G401 (cell line): ENCODE measurements at places on chromosomes 13 and 19.

- peak; percentile 48 for DNase-seq
Measured at GRCh38 chr13:98869408-98870090, 108.3 kb downstream of the DOCK9 start.

DNA sequence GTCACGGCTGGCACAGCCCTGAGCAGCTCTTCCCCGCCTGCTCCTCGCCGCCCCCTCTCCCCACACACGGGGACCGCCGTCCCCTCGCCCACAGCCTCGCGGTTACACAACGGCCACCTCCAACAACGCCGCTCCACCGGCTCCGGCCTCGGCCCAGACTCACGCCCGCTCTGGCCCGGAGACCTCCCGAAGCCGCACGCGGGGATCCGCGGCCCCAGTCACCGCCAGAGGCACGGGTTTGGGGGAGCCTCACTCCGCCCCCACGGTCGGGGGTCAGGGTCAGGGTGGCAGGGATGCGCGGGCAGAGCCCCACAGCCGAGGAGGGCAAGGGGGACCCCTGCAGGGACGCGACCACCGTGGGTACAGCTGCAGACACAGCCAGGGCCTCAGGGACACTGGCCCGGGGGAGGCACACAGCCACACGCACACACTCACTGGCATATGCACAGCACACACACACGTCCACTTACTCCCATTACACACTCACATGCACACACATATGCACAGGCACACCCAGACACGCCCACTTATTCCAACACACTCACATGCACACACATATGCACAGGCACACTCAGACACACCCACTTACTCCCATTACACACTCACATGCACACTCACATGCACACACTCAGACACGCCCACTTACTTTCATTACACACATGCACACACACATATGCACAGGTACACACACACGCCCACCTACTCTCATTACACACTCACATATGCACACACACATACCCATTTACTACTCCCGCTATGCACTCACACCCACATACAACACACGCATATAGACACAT lies 1.6 kb downstream of the TTYH1 start:
- DNase-seq, result no peak

DNA sequence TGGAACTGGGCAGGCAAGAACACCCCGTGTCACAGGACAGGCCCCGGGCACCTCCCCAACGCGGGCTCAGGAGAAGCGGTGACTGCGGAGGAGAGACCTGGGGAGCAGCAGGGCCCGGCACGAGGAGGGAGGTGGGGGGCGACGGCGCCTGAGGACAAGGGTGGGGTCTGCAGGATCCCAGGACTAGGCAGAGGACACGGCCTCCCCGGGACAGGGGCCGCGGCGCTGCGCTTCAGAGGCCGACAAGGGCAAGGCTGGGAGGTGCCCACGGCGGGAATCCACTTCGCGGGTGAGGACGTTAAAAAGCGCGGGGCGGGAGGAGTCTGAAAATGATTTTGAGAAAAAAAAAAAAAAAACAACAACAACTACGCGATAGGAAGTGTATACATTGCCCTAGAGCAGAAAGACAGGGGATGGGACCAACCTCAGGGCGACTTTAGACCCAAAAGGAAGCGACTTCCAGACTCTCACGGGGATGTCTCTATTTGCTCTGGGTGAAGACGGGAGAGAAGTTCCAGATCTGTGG lies 44.9 kb downstream of the ZNF611 start:
- peak; percentile 54 for DNase-seq

DNA sequence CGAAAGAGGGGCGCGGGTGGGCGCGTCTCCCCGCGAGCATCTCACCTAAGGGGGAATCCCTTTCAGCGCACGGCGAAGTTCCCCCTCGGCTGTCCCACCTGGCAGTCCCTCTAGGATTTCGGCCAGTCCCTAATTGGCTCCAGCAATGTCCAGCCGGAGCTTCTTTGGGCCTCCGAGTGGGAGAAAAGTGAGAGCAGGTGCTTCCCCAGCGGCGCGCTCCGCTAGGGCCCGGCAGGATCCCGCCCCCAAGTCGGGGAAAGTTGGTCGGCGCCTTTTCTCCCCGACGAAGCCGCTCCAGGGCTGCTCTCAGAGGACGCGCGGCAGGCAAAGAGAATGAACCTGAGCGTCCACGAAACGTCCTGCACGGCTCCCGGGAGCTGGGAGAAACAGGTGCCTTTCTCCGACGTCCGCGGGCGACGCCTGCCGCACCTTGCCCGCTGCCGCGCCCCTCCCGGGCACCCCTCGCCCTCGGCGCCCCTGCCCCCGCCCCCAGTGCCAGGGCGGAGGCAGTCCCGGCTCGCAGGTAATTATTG lies 366 bp upstream of the KL start:
- DNase-seq, result no peak

GRCh38 chr19:55598034-55598433 lies 1.3 kb downstream of the FIZ1 start:
- DNase-seq, result no peak

DNA sequence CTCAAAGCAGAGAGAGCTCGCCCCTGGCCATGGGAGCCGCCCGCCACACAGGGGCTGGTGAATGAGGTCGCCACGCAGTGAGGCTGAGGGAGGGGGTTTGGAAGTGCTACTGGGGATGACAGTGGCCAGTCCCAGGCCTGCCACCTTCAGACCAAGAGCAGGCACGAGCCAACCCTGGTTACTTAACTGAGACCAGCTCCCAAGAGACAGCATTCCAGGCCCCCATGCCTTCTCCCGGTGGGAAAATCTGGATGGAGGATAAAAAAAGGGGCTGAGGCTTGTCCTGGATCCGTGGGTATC lies 43.3 kb downstream of the RAB20 start:
- DNase-seq, result no peak

GRCh38 chr19:52603558-52604207 lies 33.6 kb downstream of the ZNF701 start:
- DNase-seq, result no peak

DNA sequence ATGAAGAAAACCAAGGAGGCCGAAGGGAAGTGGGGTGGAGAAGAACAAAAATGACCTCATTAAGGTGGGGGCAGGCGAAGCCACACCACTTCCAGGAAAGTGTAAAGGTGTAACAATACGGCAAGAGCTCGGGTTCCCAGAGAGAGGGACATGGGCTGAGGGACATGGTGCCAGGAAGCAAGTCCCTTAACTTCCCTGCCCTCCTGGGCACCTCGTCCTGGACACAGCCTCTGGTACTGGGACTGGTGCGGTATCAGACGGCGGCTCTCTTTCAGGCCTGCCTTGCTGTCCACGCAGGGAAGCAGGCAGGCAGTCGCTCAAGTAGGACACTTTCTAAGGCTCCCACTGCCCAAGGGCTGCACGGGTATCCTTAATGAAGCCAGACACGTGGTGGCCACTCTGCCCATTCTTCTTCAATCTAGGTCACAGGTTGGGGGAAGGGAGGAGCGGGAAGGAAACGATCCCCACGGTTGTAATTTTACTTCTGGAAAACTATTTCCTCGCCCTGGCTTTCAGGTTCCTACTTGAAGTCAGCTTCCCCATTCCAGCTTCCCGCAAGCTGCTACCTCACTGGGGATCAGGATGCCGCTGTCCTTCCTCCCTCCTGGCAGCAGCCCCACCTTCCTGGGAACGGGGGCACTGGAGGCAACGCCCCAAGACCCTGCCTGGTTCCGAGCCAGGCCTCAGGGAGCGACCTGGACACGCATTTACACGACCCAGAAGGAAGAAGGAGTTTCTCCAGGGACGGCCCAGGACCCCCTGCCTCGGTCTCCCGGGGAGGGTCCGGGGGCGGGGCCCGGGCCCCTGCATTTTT lies 1.2 kb downstream of the AP3D1 start:
- no peak for DNase-seq

DNA sequence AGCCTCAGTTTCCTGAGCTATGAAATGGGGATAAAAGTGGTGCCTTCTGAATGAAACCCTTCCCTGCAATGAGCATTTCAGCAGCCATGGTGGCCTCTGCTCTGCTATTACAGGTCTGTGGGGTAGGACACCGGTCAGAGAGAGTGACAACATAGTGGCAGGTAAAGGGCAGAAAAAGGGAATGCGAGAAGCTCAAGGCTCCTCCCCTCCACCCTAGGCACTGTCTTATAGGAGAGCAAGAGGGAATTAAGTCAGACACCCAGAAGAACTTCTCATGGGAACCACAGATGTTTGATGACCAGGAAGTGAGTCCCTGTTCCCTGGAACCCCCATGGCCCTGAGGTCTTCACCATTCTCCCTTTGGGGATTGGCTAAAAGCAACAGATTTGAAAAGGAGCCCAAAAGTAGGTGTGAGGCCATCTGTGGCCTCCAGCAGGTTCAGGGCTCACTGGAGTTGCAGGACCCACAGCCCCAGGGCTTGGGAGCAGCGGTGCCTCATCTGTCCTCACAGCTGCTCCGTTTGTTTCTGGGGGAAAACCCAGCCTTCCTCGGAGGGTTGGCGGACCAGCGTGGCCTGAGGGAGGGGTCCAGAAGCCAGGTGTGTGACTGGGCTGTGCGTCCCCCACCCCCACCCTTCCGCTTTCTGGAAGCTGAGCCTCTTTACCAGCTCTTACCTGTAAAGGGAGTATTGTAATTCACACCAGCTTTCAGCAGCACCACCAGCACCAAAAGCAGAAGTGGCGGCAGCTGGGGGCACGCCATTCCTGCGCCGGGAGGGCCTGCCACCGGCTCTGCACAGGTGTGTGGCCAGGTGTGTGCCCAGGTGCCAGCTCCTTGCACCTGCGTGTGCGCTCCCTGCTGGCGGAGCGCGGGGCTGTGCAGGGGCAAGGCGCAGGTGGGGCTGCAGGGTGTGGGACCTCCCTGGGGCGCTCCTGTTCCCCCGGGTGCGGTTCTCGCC lies 19.4 kb downstream of the IQCN start:
- DNase-seq, result no peak

- no peak for DNase-seq
Measured at GRCh38 chr13:27182844-27183497, 11.4 kb upstream of the USP12 start.

DNA sequence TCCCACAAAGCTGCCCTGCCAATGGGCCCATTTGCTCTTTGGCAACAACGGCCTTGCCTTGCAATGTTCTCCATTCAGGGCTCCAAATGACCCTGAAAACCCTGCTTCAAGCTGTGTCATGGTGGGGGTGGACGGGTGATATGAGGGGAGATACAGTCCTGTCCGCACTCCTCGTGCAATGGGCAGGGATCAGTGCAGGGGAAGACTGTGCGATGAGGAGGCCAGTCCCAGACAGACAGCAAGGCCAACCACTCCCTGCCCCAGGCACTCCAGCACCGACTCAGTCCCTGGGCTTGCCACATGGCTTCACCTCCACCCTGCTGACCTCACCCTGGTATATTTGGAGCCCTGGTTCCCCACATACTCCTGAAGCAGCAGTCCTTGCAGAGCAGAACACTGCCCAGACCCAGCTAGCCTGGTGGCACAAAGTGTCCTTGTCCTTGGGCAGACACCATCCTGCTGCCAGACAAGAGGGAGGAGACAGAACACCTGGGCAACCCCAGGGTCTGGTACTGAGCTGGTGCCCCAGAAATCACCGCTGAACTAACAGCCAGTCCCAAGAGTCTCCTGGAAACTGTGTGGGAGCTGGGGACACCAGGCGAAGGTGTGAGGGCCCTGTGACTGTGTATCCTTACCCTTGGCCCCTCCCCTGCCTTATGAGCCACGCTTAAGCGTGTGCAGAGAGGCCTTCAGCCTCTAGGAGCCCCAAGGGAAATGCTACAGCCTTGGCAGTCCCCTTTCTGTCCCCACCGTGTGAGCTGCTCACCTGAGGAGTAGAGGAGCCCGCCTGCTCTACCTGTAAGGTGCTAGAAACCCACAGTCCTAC lies 9.1 kb upstream of the SLC35E1 start:
- no peak for DNase-seq

GRCh38 chr19:39351537-39352064 lies 9.4 kb downstream of the SAMD4B start:
- DNase-seq, result no peak

DNA sequence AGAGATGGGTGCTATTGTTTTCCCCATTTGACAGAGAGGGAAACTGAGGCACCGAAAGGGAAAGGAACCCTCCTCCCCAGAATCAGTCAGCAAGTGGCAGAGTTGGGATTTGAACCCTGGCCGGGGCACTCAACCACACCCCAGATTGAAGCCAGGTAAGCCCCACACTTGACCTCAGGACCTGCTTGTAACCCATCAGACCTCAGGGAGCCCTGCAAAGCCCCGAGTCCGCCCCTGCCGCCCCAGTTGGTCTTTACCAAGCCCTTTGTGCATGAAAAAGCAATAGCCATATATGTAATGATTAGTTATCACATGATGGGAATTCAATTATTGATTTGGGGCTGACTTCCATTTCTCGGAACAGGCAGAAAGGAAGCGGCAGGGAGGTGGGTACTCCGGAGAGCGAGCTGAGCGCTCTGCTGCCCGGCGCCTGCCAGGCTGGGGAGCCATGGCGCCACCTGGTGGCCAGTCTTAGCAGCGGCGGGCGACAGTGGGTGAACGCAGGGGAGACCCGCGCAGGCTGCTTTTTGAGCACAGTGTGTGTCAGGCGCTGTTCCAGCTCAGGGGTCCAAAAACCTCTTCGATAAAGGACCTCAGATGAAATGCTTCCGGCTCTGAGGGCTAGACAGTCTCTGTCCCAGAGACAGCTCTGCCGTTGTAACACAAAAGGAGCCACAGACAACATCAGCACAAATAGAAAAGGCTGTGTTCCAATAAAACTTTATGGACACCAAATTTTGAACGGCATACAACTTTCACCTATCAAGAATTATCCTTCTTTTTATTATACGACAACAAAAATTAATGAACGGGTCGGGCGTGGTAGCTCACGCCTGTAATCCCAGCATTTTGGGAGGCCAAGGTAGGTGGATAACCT lies 82.9 kb upstream of the CACNA1A start:
- DNase-seq, result peak; percentile 74

GRCh38 chr19:3778899-3779723 lies 7.1 kb downstream of the MATK start:
- DNase-seq, result no peak

- no peak for DNase-seq
Measured at GRCh38 chr13:25345576-25345975, 26.2 kb upstream of the ATP8A2 start.

GRCh38 chr13:23021906-23022305 lies 158.9 kb upstream of the SGCG start:
- no peak for DNase-seq

DNA sequence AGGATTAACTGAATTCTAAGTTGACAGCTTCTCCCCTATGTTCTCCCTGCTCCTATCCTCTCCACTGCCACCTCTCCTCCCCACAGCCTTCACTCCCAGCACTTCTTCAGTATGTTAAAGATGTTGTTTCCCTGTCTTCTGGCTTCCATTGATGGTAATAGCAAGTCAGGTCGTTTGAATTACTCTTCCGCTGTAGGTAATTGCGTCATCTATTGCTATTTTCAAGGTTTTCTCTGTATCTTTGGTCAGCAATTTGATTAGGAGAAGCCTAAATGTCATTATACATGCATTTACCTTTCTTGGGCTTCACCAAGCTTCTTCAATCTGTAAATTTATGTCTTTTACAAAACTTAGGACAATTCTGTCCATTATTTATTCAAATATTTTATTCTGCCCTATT lies 377.3 kb upstream of the KLF12 start:
- no peak for DNase-seq

GRCh38 chr13:48615049-48615448 lies 38.7 kb upstream of the CYSLTR2 start:
- no peak for DNase-seq
